Stimulated activated naive B cell treated with anti-CD40 and anti-IgM and Interleukin-4, amounts not matched to agents 10 μg/mL and 1 μg/mL and 100 μg/mL, for 72 hours (primary cell): ENCODE measurements at places on chromosomes 3 and 15.

DNA sequence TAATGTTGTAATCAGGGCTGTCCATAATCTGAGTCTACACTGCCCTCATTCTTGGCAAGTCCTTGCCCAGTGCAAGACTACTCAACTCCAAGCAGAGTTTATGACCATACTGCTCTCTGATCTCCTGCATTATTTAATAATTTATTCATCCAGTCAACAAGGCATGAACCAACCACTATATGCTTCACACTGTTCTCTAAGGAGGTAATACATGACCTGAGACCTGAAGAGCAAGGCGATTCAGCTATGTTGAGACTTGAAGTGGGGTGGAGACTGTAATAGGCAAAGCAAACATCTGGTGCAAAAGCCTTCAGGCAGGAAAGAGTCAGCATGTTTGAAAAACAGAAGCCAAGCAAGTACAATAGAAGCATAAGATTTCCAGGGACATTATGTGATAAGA is 1362.8 kb downstream of the ROBO2 start:
- no peak for DNase-seq

- DNase-seq = no peak
Observed at GRCh38 chr3:87002346-87002745, 11.4 kb upstream of the VGLL3 start.

DNA sequence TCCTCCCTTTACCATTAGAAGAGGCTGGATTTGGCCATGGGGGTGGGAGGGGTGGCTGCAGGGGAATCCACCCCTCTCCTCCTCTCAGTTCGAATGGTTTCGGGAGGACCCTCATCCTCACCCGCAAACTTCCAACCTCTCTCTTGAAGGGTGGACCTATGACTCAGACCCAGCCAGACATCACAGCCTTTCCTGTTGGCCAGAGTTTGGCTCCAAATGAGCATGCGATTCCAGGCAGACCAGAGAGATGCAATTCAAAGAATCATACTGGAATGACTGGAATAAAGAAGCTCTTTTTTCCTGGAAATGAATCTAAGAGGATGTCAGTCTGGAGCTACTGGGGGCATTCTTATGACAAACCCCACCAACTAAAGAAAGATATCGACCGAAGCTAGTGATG is 516.7 kb upstream of the MDFIC2 start:
- DNase-seq = no peak

- no peak for DNase-seq
Observed at GRCh38 chr15:88657326-88658069, 18.7 kb downstream of the ISG20 start.

GRCh38 chr15:63912061-63912615 is 78.4 kb upstream of the HERC1 start:
- DNase-seq = no peak

GRCh38 chr3:131658771-131659170 is 156.0 kb upstream of the MRPL3 start:
- DNase-seq = no peak

- no peak for DNase-seq
Observed at GRCh38 chr3:190193210-190193609, 72.5 kb upstream of the P3H2 start.

- peak; percentile 26 for DNase-seq
Observed at GRCh38 chr3:8987645-8988383, 24.5 kb upstream of the RAD18 start.

- no peak for DNase-seq
Observed at GRCh38 chr3:177946048-177946447, 590.2 kb upstream of the KCNMB2 start.

DNA sequence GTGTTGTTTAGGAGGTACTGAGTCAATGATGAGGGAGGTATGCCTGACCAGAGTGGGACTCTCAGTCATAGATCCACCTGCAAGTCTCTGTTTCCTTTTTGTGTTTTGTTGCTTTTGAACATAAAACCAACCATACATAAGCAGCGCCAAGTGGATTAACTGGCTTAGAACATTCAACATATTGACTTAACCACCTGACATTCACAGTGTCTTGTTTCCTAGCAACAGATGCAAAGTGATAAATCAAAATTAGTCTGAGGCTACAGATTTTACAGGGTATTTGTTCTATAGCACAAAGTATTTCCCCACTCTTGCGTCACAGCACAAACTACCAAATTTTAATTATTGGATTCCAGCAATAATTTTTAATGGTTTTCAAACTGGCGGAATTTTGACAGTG is 283.8 kb downstream of the BBX start:
- no peak for DNase-seq

DNA sequence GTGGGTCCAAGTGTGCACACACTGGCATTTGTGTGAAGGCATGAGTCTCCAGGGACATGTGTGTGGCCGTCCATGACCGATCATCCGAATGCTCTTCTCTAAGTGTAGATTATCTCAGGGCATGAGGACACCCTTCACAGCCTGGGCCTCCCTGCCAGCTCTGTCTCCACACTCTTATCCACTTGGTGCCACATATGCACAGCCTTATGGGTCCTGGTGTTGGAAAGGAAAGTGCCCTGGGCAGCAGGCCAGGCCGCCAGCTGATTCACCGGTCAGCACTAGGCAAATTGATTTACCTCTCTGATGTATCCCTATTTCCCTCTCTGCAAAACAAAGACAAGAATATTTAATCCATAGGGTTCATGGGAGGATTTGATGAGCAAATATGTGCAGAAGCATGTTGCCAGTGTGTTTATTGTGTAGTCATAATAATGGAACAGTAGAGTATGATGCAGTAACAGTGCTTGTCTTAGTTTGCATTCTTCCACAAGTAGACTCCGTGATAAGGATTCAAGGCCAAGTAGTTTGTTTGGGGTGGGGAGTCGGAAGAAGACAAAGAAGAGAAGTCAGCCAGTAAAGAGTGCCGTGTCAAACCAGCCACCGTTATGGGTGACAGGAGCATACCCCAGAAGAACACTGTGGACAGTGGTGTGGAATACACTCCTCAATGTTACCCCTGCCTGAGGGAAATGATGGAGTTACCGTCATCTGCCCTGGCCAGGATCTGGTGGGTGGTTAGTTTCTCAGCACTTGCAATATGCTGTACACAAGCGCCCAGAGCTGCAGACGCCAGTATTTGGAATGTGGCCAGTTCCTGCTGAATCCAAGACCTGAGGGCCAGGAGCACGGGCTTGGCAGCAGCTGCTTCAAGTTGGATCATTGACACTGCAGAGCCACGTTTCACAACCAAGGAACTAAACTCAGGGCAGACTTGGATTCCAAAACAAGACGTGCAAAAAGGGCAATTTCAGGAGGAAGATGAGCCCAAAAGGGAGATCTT is 85.1 kb downstream of the MTHFS start:
- no peak for DNase-seq

DNA sequence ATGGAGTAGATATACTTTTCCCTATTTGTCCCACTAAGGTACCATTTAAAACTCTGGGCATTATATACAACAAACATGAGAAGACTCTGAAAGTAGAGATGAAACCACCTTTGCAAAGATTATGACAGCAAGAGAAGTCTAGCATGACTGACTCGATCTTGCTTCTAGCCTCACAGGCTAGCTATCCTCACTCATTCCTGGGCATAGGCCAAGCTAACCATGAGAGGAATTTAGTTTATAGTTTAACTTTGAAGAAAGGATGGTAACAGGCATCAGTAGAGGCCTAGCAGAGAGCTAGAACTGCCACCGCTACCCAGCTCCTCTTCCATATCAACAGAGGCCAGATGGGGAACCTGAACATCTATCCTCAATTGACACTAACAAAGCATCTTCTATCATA is 63.5 kb upstream of the FSIP1 start:
- no peak for DNase-seq

- DNase-seq = no peak
Observed at GRCh38 chr3:194933465-194933864, 247.8 kb downstream of the FAM43A start.

- no peak for DNase-seq
Observed at GRCh38 chr3:63344661-63345060, 66.6 kb downstream of the SYNPR start.

DNA sequence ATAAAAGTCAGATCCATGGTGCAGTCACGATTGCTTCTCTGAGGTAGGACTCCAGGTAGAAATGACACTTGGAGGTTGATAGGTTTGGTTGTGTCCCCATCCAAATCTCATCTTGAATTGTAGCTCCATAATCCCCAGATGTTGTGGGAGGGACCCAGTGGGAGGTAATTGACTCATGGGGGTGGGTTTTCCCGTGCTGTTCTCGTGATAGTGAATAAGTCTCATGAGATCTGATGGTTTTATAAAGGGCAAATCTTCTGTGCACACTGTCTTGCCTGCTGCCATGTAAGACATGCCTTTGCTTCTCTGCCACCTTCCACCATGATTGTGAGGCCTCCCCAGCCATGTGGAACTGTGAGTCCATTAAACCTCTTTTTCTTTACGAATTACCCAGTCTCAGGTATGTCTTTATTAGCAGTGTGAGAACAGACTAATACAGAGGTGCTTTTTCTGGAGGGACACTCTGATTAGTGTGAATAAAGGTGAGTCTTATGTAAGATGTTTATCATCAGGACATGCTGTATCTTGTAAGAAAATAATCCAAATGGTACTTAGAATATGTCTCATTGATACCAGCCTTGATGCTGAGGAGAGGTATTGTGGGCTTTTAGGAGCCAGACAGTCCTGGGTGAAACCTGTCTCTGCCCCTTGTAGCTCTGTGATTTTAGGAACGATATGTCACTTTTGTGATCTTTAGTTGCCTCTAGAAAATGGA is 43.0 kb downstream of the SLCO3A1 start:
- no peak for DNase-seq

GRCh38 chr3:76651784-76652183 is 388.1 kb upstream of the ROBO2 start:
- DNase-seq = no peak

- DNase-seq = no peak
Observed at GRCh38 chr3:177563243-177563780, 366.0 kb upstream of the TBL1XR1 start.

GRCh38 chr3:41715376-41715775 is 246.5 kb downstream of the ULK4 start:
- DNase-seq = no peak

GRCh38 chr3:30501526-30501925 is 104.9 kb upstream of the TGFBR2 start:
- no peak for DNase-seq

GRCh38 chr3:47669026-47669749 is 90.5 kb upstream of the CSPG5 start:
- DNase-seq = no peak

- no peak for DNase-seq
Observed at GRCh38 chr15:89203705-89204273, 17.6 kb downstream of the RLBP1 start.

DNA sequence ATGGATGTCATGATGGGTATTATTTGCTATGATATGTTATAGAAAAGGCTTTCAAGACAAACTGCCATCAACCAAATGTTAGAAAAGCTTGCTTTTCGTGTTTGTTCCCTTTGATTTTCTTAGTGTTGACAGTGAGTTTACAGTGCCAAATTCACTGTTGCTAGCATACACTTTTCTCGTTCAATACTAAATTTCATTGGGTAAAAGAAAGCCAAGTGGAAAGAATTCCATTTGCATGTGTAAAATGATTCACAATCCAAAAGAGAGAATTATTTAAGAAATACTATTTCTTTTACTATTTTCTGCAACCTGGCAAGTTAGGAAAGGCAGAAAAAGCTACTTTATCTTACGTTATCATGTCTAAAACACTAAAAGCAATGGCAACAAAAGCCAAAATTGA is 301.4 kb downstream of the OTOL1 start:
- no peak for DNase-seq

DNA sequence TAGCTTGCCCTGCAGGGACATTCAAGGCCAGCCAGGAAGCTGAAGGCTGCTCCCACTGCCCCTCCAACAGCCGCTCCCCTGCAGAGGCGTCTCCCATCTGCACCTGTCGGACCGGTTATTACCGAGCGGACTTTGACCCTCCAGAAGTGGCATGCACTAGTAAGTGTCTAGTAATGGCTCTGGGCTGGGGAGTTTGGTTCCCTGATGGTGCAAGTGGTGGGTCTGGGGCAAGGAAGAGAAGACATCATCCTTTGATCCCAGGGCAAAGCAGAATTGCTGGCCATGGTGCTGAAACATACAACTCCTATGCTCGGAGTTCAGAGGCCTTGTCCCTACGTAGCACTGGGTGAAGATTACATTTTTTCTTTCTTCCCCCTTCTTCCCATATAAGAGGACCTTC is 311.4 kb downstream of the EPHB1 start:
- DNase-seq = no peak

DNA sequence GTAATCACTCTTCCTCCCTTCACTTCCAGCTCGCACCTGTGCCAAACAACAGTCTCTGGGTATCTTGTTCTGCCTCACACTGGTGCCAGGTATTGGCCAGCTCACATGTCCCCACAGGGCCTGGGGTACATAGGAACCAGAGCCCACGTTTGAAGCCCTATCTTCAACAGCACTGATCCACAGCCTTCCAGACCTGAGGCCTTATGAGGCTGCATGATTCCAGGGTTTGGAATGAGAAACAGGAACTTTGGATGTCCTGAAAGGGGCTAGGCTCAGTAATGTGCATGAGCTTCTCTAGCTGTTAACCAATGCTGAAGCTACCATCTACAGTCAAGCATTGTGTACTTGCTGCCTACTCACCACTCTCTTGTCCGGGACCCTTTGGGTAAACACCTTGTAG is 92.4 kb downstream of the GPR156 start:
- no peak for DNase-seq

- peak; percentile 64 for DNase-seq
Observed at GRCh38 chr3:39291903-39292329, 12.1 kb upstream of the CX3CR1 start.

DNA sequence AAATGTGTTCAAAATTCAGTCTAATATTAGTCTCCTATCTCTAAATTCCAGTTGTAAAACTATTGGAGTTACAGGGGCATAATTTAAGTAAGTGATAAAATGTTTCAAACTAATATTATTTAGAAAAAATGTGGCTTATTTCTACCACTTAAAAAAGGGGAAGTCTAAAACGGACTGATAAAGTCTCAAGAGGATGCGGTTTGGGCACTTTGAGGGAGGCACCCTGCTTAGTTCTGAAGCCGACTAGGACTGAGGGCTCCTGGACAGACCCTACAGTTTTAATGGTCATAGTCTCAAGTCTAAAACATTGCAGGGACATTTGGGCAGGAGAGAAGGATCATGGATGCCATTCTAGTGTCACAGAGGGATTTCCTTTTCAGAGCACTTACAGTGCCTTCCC is 566.3 kb downstream of the NR2F2 start:
- no peak for DNase-seq

DNA sequence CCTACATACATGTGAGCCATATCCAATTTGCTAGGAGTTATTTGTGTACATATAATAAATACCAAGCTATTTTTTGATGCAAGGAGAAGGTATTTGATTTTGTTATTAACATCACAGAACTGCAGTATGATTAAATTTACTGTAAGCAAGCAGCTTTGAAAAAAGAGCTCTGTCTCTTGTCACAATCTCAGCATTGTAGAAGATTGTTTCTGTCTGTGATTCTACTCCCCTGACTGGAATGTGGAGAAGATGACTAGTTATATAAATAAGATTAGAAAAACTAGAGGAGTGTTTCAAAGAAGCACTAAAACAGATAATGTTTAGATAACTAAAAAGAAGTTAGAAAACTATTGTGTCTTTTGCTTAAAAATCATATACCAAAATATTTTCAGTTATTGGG is 17.1 kb upstream of the DCBLD2 start:
- DNase-seq = no peak

GRCh38 chr15:64781299-64781698 is 5.9 kb upstream of the RBPMS2 start:
- no peak for DNase-seq
